Fibroblast of skin of right quadriceps (primary cell): ENCODE measurements at places on chromosomes 3 and 15.
A peak's percentile ranks its signal among the peaks of the same experiment; 100 is the strongest.

DNA sequence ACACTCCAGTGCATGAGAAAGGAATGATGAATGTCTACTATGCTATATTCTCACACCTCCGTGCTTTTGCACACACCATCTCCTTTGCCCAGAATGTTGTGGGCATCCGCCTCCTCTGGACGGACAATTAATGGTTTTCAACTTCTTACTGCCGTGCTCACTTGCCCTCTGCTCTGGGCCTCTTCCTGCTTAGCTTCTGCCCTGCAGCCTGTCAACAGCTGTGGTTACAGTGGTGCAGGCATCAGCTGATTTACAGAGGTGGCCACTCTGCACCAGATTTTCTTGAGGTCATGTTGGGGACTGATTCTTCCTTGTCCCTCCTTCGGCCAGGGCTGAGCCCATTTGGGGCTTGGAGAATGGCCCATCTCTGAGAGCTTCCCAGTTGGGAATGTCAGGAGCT, 56.5 kb upstream of the TMEM115 start:
- no peak for DNase-seq

DNA sequence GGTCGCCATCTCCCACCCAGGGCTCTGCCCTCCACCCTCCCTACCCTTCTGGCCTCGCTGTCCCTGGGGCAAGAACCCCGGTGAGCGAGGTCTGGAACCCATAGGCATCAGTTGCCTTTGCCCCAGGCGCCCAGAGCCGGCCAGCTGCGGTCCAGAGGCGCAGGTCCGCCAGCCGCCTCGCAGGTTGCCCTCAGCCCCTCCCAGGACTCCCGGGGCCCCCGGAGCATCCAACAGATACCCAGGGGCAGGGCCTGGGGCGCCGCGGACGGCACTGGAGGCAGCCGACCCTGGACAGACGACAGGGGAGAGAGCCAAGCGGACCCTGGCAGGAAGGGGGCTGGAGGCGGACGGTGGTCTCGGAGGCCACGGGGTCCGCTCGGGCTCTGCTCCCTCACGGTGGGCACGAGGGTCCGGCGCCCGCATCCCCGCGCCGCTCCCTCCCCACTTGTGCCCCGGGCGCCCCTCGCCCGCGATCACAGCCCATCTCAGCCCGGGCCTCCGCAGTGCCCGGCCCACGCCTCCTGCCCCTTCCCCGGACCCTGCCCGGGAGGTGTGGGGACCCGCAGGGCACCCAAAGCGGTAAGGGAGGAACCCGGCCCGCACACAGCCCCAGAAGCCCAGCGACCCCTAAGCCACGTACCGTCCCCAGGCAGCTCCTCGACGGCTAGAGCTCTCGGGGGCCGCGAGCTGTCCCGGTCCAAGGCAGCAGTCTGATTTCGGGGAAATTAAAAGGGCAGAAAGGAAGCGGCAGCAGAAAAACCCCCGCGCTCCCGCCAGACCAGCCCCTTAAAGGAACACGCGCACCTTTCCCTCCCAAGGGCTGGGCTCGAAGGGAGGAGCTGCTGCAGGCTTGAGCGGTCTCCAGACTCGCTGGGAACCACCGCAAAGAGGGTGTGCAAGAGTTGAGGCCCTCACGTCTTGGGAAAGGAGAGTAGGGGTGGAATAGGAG, at the start of gene HAPLN3:
TSS of gene HAPLN3 (minus strand) at position 726 of the 949 bp plus-strand sequence. CDS start 8,246 bp downstream, outside the sequence.
- DNase-seq: peak; percentile 31

DNA sequence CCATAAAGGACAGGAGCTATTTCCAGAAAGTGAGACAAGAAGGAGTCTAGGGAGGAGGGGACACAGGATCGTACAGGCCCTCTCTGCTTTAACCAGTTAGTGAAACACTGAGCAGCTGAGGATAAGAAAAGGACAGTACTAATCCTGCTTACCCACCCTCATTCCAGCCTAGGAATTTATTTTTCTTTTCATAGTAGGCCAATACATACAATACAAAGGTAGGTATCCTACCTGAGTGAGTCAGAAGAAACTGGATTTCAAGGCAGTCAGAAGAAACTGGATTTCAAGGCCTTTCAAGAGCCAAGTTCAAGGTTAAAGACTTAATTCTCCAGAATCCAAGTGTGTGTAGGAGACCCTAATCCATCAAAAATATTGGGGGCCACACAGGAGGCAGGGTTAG, 65.3 kb downstream of the EOMES start:
- no peak for DNase-seq

DNA sequence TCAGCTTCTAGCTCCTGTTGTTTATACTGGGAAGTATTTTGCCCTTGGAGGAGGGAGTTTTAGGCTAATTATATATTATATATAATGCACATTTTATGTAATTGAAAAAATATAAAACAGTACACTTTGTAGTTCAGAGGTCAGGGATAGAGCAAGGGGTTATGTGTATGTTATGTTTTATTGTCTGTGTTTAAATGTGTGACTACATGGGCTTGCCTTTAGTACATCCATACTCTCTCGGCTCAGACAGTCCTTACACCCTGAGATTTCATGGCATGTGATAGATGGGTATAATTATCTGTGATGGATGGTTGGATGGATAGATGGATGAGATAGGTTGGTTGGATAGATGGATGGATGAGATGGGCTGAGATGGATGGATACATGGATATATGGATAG, 17.4 kb upstream of the ST3GAL6 start:
- no peak for DNase-seq

- no peak for DNase-seq
Observed at GRCh38 chr3:161244538-161244937, 23.4 kb downstream of the NMD3 start.

- DNase-seq: no peak
Observed at GRCh38 chr3:127152684-127153505, 40.0 kb upstream of the PRR23E start.
